ENCODE measurements at places on chromosomes 16 and 17. TPM values are rescaled to one million over a fixed set of nuclear protein-coding genes. Genes with fewer than 3 reads are reported as not detected.

Gene NOTUM
- not detected for total RNA-seq

Gene CES1
- not detected for total RNA-seq

Gene NETO2
- 33.0 TPM for total RNA-seq

Gene CORO1A
- total RNA-seq = 2.3 TPM

Gene WNT3
- total RNA-seq = 4.0 TPM

Gene CRHR1
- 5.1 TPM for total RNA-seq

Gene TCAP
- total RNA-seq = not detected

Gene CHRNE
- 0.09 TPM for total RNA-seq

Gene NUFIP2
- total RNA-seq = 14.5 TPM

Gene NUPR1
- 9.4 TPM for total RNA-seq

Gene CYGB
- total RNA-seq = 1.6 TPM

Gene CCL2
- total RNA-seq = 18.1 TPM

Gene CD300LB
- total RNA-seq = not detected

Gene SMIM22
- not detected for total RNA-seq

Gene ABCA6
- not detected for total RNA-seq

Gene DPEP3
- not detected for total RNA-seq

Gene KARS1
- 178 TPM for total RNA-seq

Gene PIGS
- 62.5 TPM for total RNA-seq

Gene OTOP3
- not detected for total RNA-seq

Gene CHST5
- total RNA-seq = not detected

Gene ALDH3A1
- total RNA-seq = not detected

Gene USP32
- 17.2 TPM for total RNA-seq

Gene CCL14
- total RNA-seq = not detected

Gene ASPA
- not detected for total RNA-seq

Gene KIFC3
- total RNA-seq = 89.2 TPM

Gene SPAG5
- 355 TPM for total RNA-seq

Gene MT1F
- 17.6 TPM for total RNA-seq

Gene TNFRSF17
- not detected for total RNA-seq

Gene SRCIN1
- total RNA-seq = 2.3 TPM

Gene PNMT
- total RNA-seq = not detected

Gene SPATA32
- not detected for total RNA-seq

Gene MMP25
- total RNA-seq = not detected

Gene TP53TG3D
- total RNA-seq = not detected

Gene EFCAB5
- 3.1 TPM for total RNA-seq

Gene GPR179
- total RNA-seq = 0.07 TPM

Gene CSHL1
- total RNA-seq = not detected

Gene ARHGAP23
- total RNA-seq = 2.3 TPM

Gene EPOP
- total RNA-seq = 14.1 TPM

Gene OR2C1
- not detected for total RNA-seq

Gene EVI2A
- not detected for total RNA-seq

Gene TVP23B
- 69.6 TPM for total RNA-seq
